NCI-H1417 (cell line): ENCODE measurements at places on chromosomes 11 and 22.

GRCh38 chr11:27532652-27533325, 26.2 kb upstream of the LIN7C start:
- DNase-seq: no peak

DNA sequence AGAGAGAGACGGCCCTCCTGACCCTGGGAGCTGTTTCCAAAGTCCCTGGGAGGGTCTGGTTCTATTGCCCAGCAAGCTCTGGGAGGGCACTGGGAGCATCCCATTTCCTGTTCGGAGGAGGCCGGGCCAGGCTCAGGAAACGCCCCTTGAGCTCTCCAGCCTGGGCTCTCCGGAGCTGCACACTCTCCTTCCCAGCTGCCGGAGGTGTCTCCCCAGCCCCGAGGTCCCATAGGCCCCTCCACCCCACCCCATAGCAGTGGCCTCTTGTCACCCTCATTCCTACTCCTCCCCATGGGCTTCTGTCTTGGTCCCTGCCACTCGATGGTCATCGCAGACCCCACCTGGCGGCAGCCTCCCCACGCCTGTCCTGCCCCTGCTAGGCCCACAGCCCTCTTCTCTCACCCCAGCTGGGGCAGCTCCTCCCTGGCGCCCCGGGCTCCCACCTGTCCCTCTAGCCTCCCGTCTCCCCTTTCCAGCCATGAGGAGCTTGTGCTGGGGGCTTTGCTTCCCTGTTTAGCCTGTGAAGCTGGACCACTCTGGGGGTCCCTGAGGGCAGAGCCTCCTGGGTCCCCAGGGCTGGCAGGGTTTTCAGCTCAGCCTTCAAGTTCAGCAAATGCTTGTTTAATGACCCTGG, 2.8 kb downstream of the TSPAN32 start:
- DNase-seq: no peak

DNA sequence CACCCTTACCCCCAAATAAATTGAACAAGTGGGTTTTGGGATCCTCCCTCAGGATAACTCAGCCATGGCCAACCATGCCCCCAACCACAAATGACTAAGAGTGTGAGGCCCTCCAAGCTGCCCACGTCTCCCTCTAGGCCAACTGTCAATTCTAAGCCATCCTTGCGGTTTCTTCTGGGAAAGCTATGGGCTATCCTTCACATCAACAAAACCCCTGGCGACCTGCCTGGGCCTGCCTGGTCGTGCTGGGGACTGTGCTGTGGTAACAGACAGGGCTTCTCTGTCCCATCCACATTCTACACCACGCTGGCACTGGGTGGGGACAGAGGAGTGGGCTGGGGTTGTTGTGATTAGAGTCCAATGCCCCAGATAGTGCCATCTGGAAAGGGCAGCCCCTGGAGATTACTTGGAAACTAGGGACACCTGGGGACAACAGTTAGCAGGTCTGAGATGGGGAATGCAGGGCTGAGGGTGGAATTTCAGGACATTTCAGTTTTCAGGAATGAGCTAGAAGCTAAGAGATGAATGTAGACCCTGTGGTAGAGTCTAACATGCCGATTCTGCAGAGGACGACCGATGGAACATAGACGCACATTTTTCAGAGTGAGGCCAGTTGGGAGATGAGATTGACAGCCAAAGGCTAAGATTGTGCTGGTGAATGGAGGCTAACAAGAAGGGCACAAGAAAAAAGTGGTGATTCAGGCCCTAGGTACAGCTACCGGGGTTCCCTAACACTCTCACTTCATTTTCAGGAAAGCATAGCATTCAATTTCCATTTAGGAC, 131.9 kb downstream of the RASSF10 start:
- peak; percentile 94 for DNase-seq

DNA sequence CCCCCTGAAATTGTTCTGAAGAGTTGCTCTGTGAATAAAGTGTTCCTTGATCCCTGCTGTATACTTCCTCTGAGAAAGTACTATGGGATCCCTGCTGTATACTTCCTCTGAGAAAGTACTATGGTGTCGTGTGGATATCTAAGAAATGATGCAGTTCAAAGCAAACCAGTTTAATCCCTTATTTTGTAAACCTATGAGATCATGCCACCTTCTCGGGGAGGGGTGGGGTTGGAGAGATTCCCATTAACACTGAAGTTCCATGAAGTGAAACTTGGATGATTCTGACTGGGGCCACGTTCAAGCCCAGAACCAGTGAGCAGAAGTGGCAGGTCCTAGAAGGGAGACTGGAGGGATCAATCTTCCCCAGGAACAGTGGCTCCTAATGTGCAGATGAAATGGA, 13.0 kb upstream of the TP53AIP1 start:
- DNase-seq: no peak

GRCh38 chr11:75262436-75262835, 21.9 kb downstream of the TPBGL start:
- no peak for DNase-seq

DNA sequence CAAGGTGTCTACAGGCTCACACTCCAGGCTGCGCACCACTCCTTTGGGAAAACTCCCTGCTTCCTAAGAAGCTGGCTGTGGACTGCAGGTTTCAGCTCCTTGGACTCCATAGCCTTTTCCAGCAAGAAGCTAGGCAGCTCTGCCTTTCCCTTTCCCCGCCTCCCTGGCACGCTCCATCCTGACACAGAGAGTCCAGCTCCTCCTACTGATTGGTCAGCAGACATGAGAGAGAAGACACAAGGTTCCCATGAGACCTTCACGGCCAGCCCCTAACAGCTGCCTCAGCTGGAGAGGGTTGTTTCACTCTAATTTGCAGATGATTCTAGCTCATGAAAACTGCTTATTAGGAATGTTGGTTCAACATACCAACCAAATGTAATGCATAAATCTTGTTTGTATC, 27.6 kb downstream of the TENM4 start:
- peak; percentile 66 for DNase-seq

GRCh38 chr22:49576241-49577141, 251.2 kb downstream of the BRD1 start:
- no peak for DNase-seq

- DNase-seq: no peak
Observed at GRCh38 chr22:26534171-26534855, 22.0 kb upstream of the TFIP11 start.

- no peak for DNase-seq
Observed at GRCh38 chr11:95991545-95991944, 67.6 kb upstream of the MTMR2 start.

- DNase-seq: no peak
Observed at GRCh38 chr11:134358165-134358855, 26.5 kb downstream of the GLB1L2 start.

DNA sequence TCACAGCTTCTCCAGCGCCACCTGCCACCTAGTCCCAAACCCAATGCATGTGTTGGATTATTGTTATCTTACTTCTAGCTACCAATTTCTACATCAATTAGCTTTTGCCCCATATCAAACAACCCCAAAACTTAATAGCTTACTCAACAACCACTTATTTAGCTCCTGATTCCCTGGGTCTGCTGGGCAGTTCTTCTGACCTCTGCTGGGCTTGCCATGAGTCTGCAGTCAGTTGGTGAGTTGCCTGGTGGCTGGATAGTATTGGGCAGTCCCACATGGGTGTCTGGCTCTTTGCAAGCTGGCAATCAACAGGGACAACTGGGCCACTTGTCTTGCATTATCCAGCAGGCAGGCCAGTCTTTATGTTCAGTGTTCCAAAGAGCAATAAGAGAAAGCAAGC, 13.6 kb upstream of the MS4A15 start:
- DNase-seq: no peak

DNA sequence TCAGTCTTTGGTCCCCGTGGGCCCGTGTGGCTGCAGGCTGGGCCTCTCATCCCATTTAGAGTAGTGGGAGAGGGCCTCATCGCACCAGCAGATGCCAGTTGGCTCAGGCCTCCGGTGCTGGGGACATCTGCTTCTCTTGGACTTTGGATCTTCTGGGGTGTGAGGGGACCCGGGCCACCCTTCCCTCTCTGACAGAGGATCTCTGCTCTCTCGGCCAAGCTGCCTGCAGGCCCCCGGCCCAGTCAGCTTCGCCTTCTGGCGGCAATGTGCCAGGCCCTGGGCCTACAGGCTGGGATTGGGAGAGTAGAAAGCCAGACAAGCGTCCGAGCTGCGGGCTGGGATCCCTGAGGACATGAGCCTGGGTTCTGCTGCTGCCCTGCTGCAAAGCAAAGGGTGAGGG, 15.0 kb upstream of the FGF3 start:
- no peak for DNase-seq
